ENCODE measurements at places on chromosomes 1 and 21. TPM values are rescaled to one million over a fixed set of nuclear protein-coding genes. Genes with fewer than 3 reads are reported as not detected.

Gene CFAP410
- total RNA-seq: 35.0 TPM

Gene ESRRG
- 6.8 TPM for total RNA-seq

Gene ADORA3
- 10.5 TPM for total RNA-seq

Gene FCRL2
- total RNA-seq: not detected

Gene CD34
- total RNA-seq: 70.9 TPM

Gene FCMR
- 4.1 TPM for total RNA-seq

Gene CFHR4
- not detected for total RNA-seq

Gene GJB3
- 6.4 TPM for total RNA-seq

Gene C8A
- total RNA-seq: not detected

Gene SRP9
- total RNA-seq: 260 TPM

Gene GPATCH2
- 11.2 TPM for total RNA-seq

Gene NES
- total RNA-seq: 15.3 TPM

Gene ADAM15
- total RNA-seq: 115 TPM

Gene FCRL5
- total RNA-seq: not detected

Gene OR6K3
- not detected for total RNA-seq

Gene MIER1
- total RNA-seq: 53.2 TPM

Gene AGRN
- 19.8 TPM for total RNA-seq

Gene PLPP3
- 219 TPM for total RNA-seq

Gene DCST2
- not detected for total RNA-seq

Gene KDF1
- total RNA-seq: not detected

Gene OR2L8
- total RNA-seq: not detected

Gene SLC16A4
- total RNA-seq: 13.9 TPM

Gene ANGPTL1
- 317 TPM for total RNA-seq

Gene INAVA
- total RNA-seq: not detected

Gene CD84
- 4.8 TPM for total RNA-seq

Gene TIAM1
- 11.0 TPM for total RNA-seq

Gene GPBP1L1
- 125 TPM for total RNA-seq

Gene TMIGD3
- 0.85 TPM for total RNA-seq

Gene TTC22
- total RNA-seq: not detected
